ENCODE measurements at places on chromosomes 7 and 10. TPM values are rescaled to one million over a fixed set of nuclear protein-coding genes. Genes with fewer than 3 reads are reported as not detected.
A peak's percentile ranks its signal among the peaks of the same experiment; 100 is the strongest.

GRCh38 chr7:37311355-37311754 lies 137.3 kb downstream of the ELMO1 start:
- peaks cover 61% of the 10 kb centered on the region for H3K4me1 ChIP-seq
- H3K27me3 ChIP-seq: no peaks in the 10 kb centered on the region
- H3K4me3 ChIP-seq: no peak overlapping the region

- peak; percentile 18 for DNase-seq
- H3K4me3 ChIP-seq: no peak overlapping the region
- no peaks in the 10 kb centered on the region for H3K36me3 ChIP-seq
- H3K4me1 ChIP-seq: no peaks in the 10 kb centered on the region
- no peaks in the 10 kb centered on the region for H3K27me3 ChIP-seq
- H3K27ac ChIP-seq: no peak overlapping the region
Measured at GRCh38 chr7:19491821-19492452, 216.9 kb downstream of the POLR1F start.

- H3K4me1 ChIP-seq: peaks cover 18% of the 10 kb centered on the region
- peak overlapping the region; percentile 3 for H3K27ac ChIP-seq
- peaks cover 18% of the 10 kb centered on the region for H3K27me3 ChIP-seq
- peak overlapping the region; percentile 56 for H3K4me3 ChIP-seq
Measured at GRCh38 chr7:151276666-151277590, 28.4 kb upstream of the SMARCD3 start.

- H3K4me3 ChIP-seq: no peak overlapping the region
- H3K4me1 ChIP-seq: no peaks in the 10 kb centered on the region
- H3K27me3 ChIP-seq: peaks cover 11% of the 10 kb centered on the region
- no peak overlapping the region for H3K27ac ChIP-seq
Measured at GRCh38 chr10:62582804-62583208, 208.6 kb downstream of the ZNF365 start.

GRCh38 chr10:13414855-13415254 lies 66.8 kb upstream of the SEPHS1 start:
- H3K27me3 ChIP-seq: no peaks in the 10 kb centered on the region
- no peaks in the 10 kb centered on the region for H3K36me3 ChIP-seq
- H3K27ac ChIP-seq: no peak overlapping the region
- no peak overlapping the region for H3K4me3 ChIP-seq
- no peaks in the 10 kb centered on the region for H3K4me1 ChIP-seq

DNA sequence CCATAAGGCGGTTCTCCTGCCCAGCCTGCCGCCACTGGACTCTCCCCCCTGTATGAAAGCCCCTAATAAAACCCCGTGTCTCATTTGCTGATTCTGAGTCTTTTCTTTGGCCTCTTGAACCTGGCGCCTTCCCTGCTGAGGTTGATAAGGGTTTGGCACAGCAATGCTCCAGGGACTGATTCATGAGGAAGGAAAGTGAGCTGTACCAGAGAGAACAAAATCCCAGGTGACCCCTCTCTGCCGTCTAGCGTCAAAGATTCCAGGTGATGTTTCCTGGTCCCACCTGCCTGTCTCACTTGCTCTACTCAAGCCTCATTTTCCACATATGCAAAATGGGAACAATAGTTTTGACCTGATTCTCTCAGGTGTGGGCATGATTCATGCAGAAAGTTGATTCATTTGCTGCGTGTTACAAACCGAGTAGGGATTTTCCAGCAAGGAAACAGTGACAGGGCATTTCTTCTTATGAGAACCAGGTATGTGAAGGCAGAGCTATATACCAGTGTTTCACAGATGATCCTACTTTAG lies 730.6 kb upstream of the IGFBP3 start:
- DNase-seq: no peak
- no peaks in the 10 kb centered on the region for H3K4me1 ChIP-seq
- no peaks in the 10 kb centered on the region for H3K27me3 ChIP-seq
- no peak overlapping the region for H3K4me3 ChIP-seq
- no peak overlapping the region for H3K27ac ChIP-seq
- no peaks in the 10 kb centered on the region for H3K36me3 ChIP-seq

- H3K4me1 ChIP-seq: no peaks in the 10 kb centered on the region
- H3K27ac ChIP-seq: no peak overlapping the region
- no peaks in the 10 kb centered on the region for H3K27me3 ChIP-seq
- H3K4me3 ChIP-seq: no peak overlapping the region
- DNase-seq: no peak
Measured at GRCh38 chr10:19421674-19422073, 373.1 kb downstream of the MALRD1 start.

DNA sequence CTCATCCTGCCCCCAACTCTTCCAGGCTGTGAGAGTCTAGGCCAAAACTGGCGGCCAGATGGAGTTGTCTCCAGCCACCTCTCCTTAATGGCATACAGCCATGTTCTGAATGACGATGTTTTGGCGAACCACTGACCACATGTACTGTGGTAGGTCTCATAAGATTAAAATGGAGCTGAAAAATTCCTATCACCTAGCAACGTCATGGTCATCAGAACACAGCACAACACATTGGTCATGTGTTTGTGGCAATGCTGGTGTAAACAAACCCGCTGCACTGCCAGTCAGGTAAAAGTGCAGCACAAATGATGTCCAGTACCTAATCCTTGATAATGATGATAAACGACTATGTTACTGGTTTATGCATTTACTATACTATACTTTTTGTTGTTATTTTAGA lies 290.0 kb upstream of the MKI67 start:
- H3K27me3 ChIP-seq: no peaks in the 10 kb centered on the region
- DNase-seq: no peak
- H3K4me3 ChIP-seq: no peak overlapping the region
- H3K27ac ChIP-seq: no peak overlapping the region
- no peaks in the 10 kb centered on the region for H3K4me1 ChIP-seq
- no peaks in the 10 kb centered on the region for H3K36me3 ChIP-seq

DNA sequence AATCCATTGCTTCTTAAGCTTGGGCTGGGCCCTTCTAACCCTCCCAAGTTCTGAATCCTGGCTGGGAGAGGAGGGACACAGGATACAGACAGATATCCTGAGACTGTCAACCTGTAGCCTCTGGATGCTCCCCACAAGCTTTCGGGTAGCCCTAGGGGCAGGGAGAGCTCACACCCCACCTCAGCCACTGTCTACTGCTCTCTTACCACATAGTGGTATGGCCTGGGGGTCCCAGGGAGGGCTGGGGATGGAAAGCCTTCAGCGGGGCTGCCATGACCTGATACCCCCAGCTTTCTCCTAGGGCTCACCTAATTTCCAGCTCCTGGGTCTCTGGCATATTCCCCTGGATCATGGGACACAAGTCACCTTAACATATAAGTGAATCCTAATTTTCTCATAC lies 25.1 kb downstream of the CRHR2 start:
- DNase-seq: no peak
- H3K4me3 ChIP-seq: no peak overlapping the region
- H3K4me1 ChIP-seq: no peaks in the 10 kb centered on the region
- H3K27ac ChIP-seq: no peak overlapping the region
- H3K27me3 ChIP-seq: no peaks in the 10 kb centered on the region

- no peak for DNase-seq
- no peaks in the 10 kb centered on the region for H3K27me3 ChIP-seq
- H3K4me3 ChIP-seq: no peak overlapping the region
- no peaks in the 10 kb centered on the region for H3K4me1 ChIP-seq
- H3K27ac ChIP-seq: no peak overlapping the region
- no peaks in the 10 kb centered on the region for H3K36me3 ChIP-seq
Measured at GRCh38 chr7:107981466-107981865, 21.5 kb downstream of the LAMB1 start.

DNA sequence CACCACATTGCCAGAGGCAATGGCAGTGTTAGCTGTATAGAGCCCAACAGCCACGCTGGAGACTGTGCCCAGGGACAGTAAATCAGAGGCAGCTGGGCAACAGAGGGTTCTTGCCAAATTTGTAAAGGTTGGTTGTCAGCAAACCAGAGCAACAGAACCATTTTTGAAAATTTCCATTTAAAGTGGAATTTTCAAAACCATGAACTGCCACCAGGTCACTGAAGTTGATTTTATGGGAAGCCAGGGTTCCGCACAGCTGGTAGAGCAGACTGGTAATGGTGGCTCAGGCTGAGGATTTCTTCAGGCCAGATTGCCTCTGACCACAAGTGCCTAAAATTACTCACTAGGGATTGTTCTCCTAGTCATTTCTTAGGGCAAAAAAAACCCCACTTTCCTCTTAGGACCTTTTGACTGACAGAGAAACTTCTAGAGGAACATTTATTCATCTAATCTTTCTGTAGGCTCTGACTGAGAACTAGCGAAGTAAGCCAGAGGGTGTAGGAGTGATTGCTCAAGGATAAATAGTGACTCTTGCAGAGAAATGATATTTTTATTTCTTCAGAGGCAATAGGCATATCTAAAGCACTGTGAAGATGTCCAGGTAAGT lies 342.4 kb downstream of the BBS9 start:
- no peaks in the 10 kb centered on the region for H3K27me3 ChIP-seq
- H3K4me1 ChIP-seq: no peaks in the 10 kb centered on the region
- no peak overlapping the region for H3K4me3 ChIP-seq
- no peaks in the 10 kb centered on the region for H3K36me3 ChIP-seq
- DNase-seq: no peak

GRCh38 chr10:81548160-81548559 lies 326.8 kb upstream of the NRG3 start:
- no peaks in the 10 kb centered on the region for H3K36me3 ChIP-seq
- H3K4me1 ChIP-seq: no peaks in the 10 kb centered on the region
- no peaks in the 10 kb centered on the region for H3K27me3 ChIP-seq

Gene PDK4
- not detected for total RNA-seq

Gene HOXA6
- total RNA-seq: not detected

Gene FAM25C
- not detected for total RNA-seq

Gene ZSCAN25
- total RNA-seq: 31.1 TPM

Gene ZNF727
- 0.57 TPM for total RNA-seq

Gene TDRD1
- 0.10 TPM for total RNA-seq
